ENCODE measurements at places on chromosomes 3 and 15. TPM values are rescaled to one million over a fixed set of nuclear protein-coding genes. Genes with fewer than 3 reads are reported as not detected.

The PSMD2 gene
- total RNA-seq, result 507 TPM

DNA sequence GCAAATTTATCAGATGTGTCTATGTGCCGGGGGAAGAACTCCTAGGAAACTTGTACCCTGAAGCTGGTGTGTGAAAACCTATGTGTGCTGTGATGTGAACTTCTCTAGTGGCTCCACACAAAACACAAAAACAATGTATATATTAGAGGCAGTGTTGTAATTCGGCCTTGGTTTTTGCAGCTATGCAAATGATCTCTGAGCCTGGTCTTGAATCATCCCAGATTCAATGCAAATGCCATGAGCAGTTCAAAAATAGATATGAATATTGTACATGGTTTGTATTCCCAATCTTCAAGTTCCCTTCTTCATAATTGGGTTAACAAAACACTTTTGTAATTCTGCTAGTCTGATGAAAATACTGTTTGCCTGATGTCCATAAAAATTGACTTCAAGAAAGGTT, 152.6 kb downstream of the MFSD1 start:
- no peak for DNase-seq

- no peak for DNase-seq
Observed at GRCh38 chr15:53159458-53159857, 369.3 kb upstream of the ONECUT1 start.

The MEX3B gene
- total RNA-seq, result 0.79 TPM

DNA sequence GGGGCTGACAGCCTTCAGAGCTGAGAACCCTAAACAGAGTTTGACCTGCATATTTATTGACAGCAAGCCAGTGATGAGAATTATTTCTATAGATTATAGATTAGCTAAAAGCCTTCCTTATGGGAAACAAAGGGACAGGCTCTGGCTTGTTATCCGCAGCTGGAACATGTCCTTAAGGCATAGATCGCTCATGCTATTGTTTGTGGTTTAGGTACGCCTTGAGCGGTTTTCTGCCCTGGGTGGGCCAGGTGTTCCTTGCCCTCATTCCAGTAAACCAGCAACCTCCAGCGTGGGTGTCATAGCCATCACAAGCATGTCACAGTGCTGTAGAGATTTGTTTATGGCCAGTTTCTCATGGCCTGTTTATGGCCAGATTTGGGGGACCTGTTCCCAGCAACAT, 10.2 kb upstream of the FAH start:
- peak; percentile 59 for DNase-seq

The LINGO1 gene
- total RNA-seq, result not detected

- DNase-seq, result no peak
Observed at GRCh38 chr15:55652359-55652758, 64.2 kb upstream of the PYGO1 start.

Measured in bronchial epithelial cell (primary cell).